CD4-positive, alpha-beta T cell treated with Interleukin-15 for 4 hours (primary cell): ENCODE measurements at places on chromosomes 7 and 10.

GRCh38 chr7:27697861-27698430 is 35.3 kb upstream of the HIBADH start:
- DNase-seq = no peak

- DNase-seq = no peak
Measured at GRCh38 chr10:11701451-11702095, 40.6 kb upstream of the ECHDC3 start.

DNA sequence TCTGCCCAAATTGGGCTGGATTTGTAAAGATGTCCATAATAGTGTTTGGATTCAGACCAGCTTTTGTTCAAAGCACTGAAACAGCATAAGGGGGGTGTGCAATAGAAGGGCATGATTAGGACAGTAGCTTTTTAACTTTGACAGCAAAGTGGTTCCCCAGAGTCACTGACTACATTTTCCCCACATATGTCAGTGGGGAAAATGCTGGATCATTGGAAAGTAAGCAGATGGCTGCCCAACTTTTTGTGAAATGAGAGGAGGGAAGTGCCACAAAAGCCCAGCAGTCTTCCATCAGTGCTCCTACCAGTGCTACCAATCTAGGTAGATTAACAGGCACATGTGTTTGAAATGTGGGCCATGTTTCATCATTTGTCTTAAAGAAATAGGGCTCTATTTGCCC is 162.8 kb downstream of the FZD1 start:
- no peak for DNase-seq

DNA sequence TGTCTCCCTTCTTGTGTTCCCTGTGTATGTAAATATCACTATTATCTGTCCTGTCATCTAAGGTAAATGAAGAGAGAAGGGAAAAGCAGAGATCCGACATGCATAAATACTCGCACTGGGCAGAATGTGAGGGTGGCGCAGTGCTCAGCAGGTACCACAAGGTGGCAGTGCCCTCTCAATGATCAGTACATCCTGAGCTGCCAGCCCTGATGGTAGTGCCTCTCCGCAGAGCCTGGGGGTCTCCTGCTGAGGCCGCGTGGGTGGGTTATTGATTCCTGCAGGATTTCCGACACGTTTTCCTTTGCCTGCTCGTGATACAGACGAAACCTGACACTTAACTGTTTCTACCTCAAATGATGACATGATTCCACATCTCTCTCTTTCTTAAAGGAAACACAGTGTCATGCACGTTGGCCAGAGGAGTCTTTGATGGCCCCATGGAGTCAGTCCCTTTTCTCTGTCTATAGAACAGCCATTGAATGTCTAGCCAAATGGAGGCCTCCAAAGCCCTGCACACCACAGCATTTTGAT is 19.8 kb downstream of the RGR start:
- peak; percentile 70 for DNase-seq

DNA sequence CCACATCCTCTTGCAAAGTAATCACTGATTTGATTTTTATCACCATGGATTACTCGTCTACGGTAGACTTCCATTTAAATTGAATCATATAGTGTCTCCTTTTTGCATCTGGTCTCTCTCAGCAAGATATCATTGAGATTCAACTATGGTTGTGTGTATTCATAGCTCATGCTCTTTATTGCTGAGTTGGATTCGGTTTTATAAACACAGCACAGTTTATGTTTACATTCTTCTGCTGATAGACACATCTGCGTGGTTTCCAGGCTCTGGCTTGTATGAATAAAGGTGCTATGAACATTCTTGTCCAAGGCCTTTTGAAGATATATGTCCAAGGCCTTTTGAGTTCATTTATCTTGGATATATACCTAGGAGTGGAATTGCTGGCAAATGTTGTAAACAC is 356.5 kb upstream of the CELF2 start:
- DNase-seq = no peak

GRCh38 chr7:44195889-44196288 is 4.9 kb upstream of the YKT6 start:
- no peak for DNase-seq

GRCh38 chr7:75958802-75959543 is 35.4 kb downstream of the TMEM120A start:
- no peak for DNase-seq

DNA sequence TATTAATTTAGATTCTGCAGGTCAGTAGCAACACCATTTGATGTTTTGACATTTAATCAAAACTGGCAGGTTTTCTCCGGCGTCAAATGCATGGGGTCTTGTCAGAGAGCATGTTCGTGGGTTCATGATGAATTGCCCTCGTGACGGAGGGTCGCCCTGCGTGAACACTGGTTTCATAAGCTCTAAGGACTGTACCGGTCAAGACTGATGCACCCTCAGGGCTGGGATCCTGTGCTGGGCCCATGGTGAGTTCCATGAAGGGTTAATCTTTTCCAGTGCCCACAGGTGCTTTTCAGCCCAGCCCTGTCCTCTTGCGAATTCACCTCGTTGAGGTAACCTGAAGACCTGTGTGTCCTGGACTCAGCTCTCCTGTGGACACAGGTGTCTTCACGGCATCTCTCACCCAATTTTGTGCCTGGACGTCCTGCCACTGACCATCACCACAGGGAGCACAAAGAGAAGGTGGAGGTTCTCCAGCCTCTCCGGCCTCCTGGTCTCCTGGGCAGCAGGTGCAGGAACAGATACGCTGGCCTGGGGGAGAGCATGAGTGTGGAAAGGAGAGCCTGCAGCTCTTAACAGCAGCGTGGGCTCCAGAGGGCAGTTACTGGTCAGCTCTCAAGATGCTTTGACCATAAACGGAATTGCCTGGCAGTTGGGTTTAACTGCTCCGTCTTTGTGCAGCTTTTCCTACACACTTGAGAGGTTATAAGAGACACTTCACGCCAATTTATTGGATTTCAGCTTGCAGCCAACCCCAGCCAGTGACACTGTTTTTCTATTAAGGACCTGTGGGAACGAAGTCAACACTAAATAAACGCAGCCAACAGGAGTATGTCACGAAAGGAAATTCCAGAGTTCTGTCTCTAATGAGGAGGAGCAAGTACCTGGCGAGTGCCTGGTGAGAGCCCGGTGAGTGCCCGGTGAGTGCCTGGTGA is 37.4 kb upstream of the CFAP46 start:
- DNase-seq = no peak

DNA sequence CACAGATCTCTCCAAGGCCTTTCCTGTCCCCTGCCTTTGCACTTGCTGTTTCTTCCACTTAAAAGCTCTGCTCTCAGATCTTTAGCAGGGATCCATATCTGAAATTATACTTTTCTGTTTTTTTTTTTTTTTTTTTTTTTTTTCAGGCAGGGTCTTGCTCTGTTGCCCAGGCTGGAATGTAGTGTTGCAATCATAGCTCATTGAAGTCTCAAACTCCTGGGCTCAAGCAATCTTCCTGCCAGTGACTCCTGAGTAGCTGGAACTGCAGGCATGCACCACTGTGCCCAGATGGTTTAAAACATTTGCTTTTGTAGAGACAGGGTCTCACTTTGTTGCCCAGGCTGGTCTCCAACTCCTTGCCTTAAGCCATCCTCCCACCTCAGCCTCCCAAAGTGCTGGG is 5.0 kb upstream of the TSPAN15 start:
- DNase-seq = no peak

- DNase-seq = no peak
Measured at GRCh38 chr10:103985726-103986125, 18.8 kb downstream of the SLK start.

- no peak for DNase-seq
Measured at GRCh38 chr10:21513405-21513788, 12.1 kb downstream of the SKIDA1 start.

DNA sequence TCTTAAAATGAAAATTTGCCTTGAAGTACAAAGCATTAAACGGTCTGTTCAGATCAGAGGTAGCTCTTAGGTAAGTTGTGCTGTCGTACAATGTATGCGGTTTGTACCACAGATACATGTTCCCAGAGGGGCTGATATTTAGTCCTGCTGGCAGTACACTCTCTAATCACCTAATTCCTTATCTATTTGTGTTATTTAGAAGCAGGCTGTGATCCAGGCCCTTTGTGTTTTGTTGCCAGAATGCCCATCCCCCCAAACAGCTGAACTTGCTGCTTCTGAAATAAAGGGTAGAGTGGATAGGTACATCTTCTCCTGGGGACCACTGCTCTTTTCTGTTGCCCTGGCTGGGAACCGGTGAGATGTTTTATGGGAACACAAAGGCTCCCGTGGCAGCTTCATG is 84.5 kb downstream of the SND1 start:
- DNase-seq = no peak

DNA sequence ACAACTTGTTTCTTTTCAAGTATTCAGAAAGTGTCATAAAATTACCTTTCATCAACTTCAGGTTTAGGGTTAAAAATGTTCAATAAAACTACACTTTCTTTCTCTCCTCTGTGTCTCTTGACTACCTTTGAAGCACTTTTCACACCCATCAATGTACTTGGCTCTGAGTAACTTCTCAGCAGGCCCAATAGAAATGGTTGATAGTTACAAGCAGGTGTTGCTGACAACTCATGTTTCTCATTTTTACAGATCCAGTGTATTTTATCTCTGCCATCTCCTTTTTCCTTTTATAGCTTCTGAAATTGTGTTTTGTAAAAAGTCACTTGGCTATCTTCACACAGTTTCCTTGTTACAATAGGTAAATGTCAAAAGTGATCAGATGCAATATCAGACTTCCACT is 348.0 kb downstream of the PHTF2 start:
- no peak for DNase-seq

- DNase-seq = no peak
Measured at GRCh38 chr7:51970961-51971665, 654.5 kb upstream of the COBL start.

DNA sequence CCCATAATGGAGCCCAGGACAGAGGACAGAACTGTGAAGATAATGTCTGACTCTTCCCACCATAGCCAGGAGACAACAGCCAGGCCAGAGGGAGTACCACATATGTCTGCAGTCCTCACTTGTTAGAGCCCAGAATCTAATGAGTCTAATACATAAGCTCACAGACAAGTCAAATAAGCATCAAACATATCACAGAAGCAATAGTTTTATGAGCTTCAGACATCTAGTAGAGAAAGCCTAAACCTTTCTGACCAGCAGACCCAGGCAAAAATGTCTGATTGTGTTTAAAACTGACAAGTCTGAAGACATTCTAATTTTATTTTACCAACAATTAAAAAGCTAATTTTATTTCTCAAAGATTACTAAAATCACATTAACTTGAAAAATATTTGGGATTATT is 75.5 kb downstream of the MAPK8 start:
- DNase-seq = no peak

DNA sequence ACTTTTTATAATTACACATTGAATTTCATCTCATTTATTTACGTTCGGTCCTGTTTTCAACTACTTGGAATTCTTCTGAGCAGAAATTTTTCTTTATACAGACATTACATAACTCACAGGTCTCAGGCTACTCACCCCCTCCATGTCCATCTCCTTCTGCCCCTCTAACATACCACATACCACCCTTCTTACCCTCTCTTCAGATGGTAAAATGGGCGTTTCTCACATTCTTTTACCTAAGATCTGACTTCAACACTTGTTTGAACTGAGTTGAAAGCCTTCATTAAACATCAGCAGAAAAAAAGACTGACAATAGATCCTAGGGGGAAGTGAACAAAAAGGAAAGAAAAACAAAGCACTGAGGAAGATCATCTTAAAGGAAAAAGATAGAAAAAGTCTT is 309.7 kb downstream of the CTNNA3 start:
- DNase-seq = no peak

GRCh38 chr10:34364253-34365037 is 450.7 kb downstream of the PARD3 start:
- DNase-seq = no peak

DNA sequence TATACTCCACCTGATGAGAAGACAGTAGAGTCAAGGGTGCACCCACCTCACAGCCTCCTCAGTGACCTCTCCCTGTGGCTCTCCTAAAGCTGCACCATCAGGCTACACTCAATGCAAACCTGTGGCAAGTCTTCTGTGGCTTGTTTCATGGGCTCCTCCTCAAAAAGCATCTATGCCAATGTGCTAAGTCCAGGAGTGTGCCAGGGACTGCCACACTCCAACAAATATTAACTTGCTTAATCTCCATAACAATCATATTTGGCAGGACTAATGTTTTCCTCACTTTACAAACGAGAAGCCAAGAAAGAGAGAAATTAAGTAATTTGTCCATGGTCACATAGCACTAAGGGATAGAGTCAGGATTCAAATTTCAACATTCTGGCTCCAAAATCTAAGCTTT is 11.9 kb downstream of the NRAP start:
- no peak for DNase-seq

DNA sequence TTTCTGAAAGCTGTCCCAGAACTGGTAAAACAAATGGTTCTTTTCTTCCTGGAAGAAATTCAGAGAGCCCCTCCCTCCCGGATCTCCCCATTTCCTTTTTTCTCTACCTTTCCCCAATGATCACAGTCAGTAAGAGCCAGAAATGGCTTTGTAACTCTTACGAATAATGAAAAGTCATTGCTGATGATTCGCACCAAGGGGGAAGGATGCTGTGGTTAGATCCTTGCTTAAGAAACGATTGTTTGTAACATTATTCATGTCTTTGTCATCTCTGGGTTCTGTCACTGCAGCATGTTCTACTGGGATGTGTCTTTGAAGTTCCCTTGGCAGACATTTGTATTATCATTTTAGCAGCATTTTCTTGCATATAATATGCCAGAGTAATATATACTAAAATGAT is 138.9 kb downstream of the CACNB2 start:
- no peak for DNase-seq

DNA sequence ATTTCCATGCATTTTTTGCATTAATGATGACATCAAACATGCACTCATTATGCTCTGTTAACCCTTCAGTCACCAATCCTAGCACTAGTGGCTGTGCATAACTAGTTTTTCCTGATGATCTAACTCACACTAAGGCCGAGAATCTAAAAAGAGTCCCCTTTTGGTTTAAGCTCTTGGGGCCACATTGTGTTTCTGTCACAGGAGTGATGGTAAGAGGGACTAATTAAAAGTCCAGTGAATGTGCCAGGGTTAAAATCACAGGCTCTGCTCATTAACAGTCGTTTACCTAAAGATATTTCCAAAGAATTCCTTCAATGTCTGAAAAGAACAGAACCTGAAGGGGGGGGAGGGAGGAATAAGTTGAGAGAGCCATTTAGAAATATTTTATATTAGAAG is 359.0 kb upstream of the ANKRD30A start:
- no peak for DNase-seq

DNA sequence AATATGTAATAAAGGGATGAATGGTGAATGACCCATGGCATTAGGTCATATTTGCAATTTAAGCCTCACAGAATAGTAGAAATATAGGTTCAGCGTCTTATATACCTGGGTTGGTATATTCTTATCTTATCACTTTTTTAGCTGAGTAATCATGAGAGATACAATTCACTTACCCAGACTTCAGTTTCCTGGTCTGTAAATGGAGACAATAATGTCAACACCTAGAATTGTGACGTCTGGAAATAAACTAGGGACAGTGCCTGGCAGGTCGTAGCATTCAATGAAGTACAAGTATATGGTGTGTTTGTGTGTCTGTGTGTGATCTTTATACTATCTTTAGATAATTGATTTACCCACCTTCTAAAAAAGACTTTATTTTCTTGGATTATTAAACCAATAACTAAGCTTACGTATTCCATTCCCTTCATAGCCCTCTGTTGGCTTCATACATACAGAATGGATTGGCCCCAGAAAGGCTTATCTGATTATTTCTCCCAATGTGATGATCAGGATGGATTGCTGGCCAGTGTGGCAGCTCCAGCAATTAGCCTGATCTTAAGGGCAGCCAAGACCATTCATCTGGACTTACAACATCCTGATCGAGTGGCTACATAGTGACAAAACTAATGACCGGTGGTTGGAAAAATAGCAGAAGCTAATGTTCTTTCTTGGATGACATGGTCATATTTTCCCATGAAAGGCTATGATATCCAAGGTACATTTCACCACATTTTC is 121.2 kb upstream of the NPVF start:
- DNase-seq = no peak
